ENCODE measurements at places on chromosomes 5 and 9.
A peak's percentile ranks its signal among the peaks of the same experiment; 100 is the strongest.

- DNase-seq, result peak; percentile 46
Observed at GRCh38 chr9:36276781-36277181, 18.5 kb upstream of the GNE start.

DNA sequence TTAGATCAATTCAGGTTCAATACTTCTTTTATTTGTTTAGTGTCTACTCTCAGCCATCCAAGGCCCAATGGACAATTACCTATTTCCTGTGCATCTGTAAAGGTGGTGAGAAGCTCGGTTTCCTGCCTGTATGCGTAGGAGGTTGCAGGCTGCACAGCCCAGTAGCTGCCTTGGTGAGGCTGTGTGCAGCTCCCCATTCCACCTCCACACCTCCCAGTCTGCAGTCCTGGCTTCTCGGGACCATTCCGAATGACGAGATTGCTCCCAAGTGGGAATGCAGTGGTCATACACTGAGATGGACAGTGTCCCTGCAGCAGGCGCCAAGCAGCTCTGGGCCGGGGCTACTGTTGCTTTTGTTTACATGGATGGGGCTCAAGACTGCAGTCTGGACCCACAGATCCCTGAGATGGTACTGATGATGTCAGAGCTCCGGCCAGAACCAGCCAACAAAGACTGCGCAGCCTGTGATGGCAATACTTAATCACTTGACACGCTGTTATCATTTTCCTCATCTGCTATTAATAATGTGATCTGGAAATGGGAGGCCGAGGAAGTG, 206.1 kb upstream of the IRX1 start:
- no peak for DNase-seq

- no peak for DNase-seq
Observed at GRCh38 chr9:24144796-24145195, 318.8 kb upstream of the ELAVL2 start.

- peak; percentile 28 for DNase-seq
Observed at GRCh38 chr9:133108794-133109641, 12.0 kb downstream of the RALGDS start.

- DNase-seq, result peak; percentile 53
Observed at GRCh38 chr5:173888473-173889131, 453 bp downstream of the CPEB4 start.

DNA sequence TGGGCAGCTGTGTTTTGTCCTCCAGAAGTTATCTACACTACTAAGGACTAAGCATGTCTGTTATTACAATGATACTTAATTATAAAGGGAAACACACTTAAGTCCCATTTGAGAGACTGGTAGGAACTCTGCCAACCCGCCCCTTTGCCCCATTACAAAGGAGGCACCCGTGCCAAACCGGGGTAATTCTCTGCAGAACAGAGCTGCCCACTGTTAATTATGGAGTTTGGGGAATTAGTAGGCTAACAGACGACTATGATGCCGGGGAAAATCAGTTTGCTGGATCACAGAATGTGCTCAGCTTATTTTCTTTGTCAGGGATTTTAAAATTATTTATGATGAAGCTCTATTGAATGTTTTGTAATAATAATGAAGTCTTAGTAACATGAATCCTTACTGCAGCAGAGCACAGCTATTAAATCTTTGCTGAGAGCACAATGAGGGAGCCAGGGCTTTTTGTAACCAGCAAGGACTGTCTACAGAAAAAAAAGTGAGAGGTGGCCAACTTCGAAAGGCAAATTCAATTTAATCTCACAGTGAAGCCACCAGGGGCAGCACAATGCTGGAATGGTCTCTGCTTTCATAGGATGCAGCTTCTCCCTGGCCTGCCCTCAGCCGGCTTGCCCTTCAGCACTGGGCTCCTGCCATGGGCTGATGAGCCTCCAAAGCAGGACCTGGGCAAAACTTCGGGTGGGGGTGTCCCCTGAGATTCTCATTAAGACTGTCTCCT, 134.5 kb downstream of the GNAQ start:
- DNase-seq, result no peak

- DNase-seq, result no peak
Observed at GRCh38 chr5:18954239-18954638, 1033.8 kb downstream of the CDH18 start.

DNA sequence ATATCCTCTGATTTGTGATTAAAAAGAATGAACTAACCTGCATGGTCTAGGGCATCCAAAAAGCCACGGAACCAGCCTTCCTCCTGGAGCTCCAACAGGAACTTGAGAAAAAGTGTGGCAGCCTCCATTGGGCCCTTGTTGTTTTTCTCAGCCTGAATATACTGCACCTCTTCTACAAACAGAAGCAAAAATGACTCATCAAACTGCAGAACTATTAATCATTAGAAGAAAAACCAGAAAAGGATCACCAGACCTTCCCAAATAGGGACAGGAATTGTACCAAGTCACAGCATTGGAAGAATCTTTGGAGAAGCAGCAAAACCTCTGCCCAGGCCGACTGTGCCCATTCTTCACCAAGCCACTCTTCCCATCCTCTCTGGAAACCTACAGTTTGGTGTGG, 25.2 kb downstream of the RIGI start:
- DNase-seq, result no peak

DNA sequence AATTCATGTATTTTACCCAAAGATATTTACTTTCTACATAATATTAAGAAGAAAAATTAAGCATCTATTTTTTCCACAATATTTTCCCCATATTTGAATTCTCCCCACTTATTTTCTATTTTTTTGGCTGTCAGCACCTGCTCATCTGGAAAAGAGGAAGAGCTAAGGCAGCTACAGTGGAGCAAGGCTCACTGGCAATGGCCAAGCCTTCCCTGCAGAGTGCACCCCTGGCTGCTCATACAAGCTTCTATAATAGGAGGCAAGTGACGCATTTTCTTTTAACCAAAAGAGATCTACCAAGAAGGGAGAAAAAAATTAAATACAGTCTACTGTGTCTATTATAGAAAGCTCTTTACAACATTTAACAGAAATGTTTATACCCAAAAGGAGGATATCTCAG, 72.5 kb downstream of the AUH start:
- no peak for DNase-seq

DNA sequence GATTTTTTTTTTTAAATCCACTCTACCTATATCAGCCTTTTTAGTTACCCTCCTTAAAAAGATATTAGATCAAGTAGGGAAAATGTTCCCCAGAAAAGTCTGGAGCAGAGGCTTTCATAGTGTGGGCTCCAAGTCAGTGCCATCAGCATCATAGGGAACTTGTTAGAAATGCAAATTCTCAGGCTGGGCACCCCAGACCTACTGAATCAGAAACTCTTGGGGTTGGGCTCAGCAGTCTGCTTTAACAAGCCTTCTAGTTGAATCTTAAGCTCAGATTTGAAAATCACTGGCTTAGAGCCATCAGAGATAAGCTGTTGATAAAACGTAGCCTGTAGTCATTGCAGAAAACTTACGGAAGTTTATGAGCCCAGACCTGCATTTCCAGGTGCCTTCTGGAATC, 140.1 kb downstream of the TMEM38B start:
- DNase-seq, result no peak

GRCh38 chr5:14351845-14352712, 208.9 kb downstream of the TRIO start:
- DNase-seq, result no peak

DNA sequence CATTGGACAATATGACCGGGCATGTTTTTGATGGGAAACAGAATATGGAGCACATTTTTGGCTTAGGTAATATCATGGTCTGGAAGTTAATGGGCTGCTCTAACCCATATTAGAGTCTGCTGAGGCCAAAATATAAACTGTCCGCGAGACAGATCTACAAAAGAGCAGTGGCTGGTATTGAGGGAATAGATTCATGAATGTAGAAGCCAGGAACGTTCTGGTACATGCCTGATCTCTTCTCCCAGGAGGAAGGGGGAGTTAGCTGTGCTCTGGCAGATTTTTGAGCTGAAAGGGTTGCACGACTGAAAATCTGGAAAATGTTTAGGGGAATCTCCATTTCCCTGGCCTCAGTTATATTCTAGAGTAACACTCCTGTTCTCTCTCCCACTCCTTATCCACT, 42.9 kb upstream of the ZFR start:
- DNase-seq, result no peak

GRCh38 chr5:125228363-125229070, 482.1 kb upstream of the ZNF608 start:
- DNase-seq, result no peak

DNA sequence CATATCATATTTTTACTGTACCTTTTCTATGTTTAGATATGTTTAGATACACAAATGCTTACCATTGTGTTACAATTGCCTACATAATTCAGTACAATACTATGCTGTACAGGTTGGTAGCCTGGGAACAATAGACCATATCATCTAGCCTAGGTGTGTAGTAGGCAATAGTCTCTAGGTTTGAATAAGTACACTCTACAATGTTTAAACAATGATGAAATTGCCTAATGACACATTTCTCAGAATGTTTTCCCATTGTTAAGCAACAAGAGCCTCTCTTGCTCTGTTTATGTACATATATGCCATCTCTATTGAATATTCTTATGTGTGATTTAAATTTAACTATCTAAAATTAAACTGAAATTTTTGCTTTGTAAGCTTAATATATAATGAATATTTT, 209.6 kb upstream of the ST8SIA4 start:
- DNase-seq, result no peak

DNA sequence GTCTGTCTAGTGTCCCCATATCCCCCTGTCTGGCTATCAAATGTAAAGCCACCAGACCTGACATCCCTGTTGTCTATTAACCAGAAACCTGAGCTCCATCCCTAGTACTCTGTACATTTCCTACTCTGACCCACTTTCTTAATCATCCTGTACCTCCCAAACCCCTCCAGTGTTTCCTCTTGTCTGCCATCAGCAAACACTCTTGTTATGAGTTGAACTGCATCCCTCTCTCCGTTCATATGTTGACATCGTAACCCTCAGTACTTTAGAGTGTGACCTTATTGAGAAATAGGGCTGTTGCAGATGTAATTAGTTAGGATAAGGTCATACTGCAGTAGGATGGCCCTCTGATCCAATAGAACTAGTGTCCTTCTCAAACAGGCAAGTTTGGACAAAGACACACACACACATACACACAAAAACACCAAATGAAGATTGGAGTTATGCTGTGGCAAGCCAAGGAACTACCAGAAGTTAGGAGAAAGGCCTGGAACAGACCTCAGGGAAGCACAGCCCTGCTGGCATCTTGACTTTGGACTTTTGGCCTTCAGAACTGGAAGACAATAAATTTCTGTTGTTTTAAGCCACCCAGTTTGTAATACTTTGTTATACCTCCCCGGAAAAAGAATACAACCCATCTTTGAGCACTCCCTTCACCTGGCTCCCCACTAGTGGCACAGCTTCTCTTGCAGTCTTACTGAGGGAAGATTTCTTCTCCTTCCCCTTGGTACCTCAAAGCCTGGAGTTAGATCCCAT, 180.0 kb upstream of the PTGER4 start:
- no peak for DNase-seq

DNA sequence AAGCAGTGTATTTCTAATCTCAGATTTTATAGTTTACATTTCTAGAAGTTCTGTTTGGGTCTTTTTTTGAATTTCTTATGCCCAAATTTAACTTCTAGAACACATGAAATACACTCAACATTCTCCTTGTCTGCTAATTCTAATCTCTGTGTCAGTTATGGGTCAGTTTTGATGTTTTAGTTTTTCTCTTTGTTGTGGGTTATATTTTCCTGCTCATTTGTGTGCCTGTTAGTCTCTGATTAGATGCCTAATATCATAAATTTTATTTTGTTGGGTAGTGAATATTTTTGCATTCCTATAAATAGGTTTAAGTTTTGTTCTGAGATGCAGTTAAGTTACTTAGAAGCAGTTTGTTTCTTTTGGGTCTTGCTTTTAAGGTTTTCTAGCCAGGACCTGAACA, 12.4 kb downstream of the LCP2 start:
- no peak for DNase-seq

- no peak for DNase-seq
Observed at GRCh38 chr9:131069699-131070098, 26.6 kb upstream of the AIF1L start.

- DNase-seq, result peak; percentile 62
Observed at GRCh38 chr5:115962565-115963402, 509 bp downstream of the LVRN start.

- no peak for DNase-seq
Observed at GRCh38 chr5:71862507-71863060, 143.5 kb downstream of the CARTPT start.

GRCh38 chr5:9115093-9115492, 430.8 kb downstream of the SEMA5A start:
- no peak for DNase-seq
